ENCODE measurements at places on chromosomes 16 and 17. TPM values are rescaled to one million over a fixed set of nuclear protein-coding genes. Genes with fewer than 3 reads are reported as not detected.

- peaks cover 12% of the 10 kb centered on the region for H3K4me1 ChIP-seq
- DNase-seq, result no peak
- H3K4me3 ChIP-seq, result no peak overlapping the region
- H3K27me3 ChIP-seq, result peaks cover 44% of the 10 kb centered on the region
- H3K36me3 ChIP-seq, result peaks cover 4% of the 10 kb centered on the region
Observed at GRCh38 chr17:79833744-79834564, 5.3 kb downstream of the CBX4 start.

GNAO1 gene
- 0.69 TPM for total RNA-seq

GRCh38 chr17:58630883-58631522 is 60.8 kb downstream of the TEX14 start:
- DNase-seq, result peak; percentile 46
- H3K27ac ChIP-seq, result no peak overlapping the region
- H3K4me3 ChIP-seq, result no peak overlapping the region
- peaks cover 12% of the 10 kb centered on the region for H3K4me1 ChIP-seq

- no peak overlapping the region for H3K27ac ChIP-seq
- H3K4me1 ChIP-seq, result peaks cover 3% of the 10 kb centered on the region
- no peaks in the 10 kb centered on the region for H3K27me3 ChIP-seq
- DNase-seq, result no peak
- no peak overlapping the region for H3K4me3 ChIP-seq
Observed at GRCh38 chr16:51376080-51376479, 225.0 kb upstream of the SALL1 start.

- no peak overlapping the region for H3K27ac ChIP-seq
- H3K27me3 ChIP-seq, result peaks cover 9% of the 10 kb centered on the region
- no peak overlapping the region for H3K4me3 ChIP-seq
- no peaks in the 10 kb centered on the region for H3K36me3 ChIP-seq
- peaks cover 1% of the 10 kb centered on the region for H3K4me1 ChIP-seq
- DNase-seq, result no peak
Observed at GRCh38 chr16:58451265-58451689, 48.7 kb upstream of the NDRG4 start.

OR4D1 gene
- total RNA-seq, result not detected

- DNase-seq, result no peak
- no peak overlapping the region for H3K4me3 ChIP-seq
- H3K27me3 ChIP-seq, result no peaks in the 10 kb centered on the region
Observed at GRCh38 chr16:84795329-84796053, 24.3 kb upstream of the CRISPLD2 start.

- peaks cover 3% of the 10 kb centered on the region for H3K36me3 ChIP-seq
- H3K4me1 ChIP-seq, result peaks cover 3% of the 10 kb centered on the region
- H3K27ac ChIP-seq, result peak within 1 kb of the TSS; percentile 84
- H3K4me3 ChIP-seq, result peak within 1 kb of the TSS; percentile 93
- peaks cover 17% of the 10 kb centered on the region for H3K27me3 ChIP-seq
- no peak for DNase-seq
Observed at GRCh38 chr17:81870981-81871386, at the start of gene ARHGDIA. Gene ARHGDIA, minus strand, starts transcription at chr17:81871337. Its CDS starts 1,407 bp downstream, at chr17:81869930.
